Activated T-cell treated with anti-CD3 and anti-CD28 coated beads for 48 hours (primary cell): ENCODE measurements at places on chromosomes 2 and 18.

- no peak for DNase-seq
Measured at GRCh38 chr2:231854616-231855125, 68.4 kb downstream of the COPS7B start.

GRCh38 chr18:13216092-13216582 lies 2.4 kb upstream of the LDLRAD4 start:
- DNase-seq: peak; percentile 46

GRCh38 chr2:71060871-71061270 lies 7.6 kb upstream of the NAGK start:
- no peak for DNase-seq

- DNase-seq: no peak
Measured at GRCh38 chr2:195450552-195451113, 206.4 kb upstream of the SLC39A10 start.

GRCh38 chr2:97720746-97721145 lies 7.4 kb downstream of the ZAP70 start:
- no peak for DNase-seq

- no peak for DNase-seq
Measured at GRCh38 chr2:157866202-157866601, 9.9 kb downstream of the ACVR1 start.

DNA sequence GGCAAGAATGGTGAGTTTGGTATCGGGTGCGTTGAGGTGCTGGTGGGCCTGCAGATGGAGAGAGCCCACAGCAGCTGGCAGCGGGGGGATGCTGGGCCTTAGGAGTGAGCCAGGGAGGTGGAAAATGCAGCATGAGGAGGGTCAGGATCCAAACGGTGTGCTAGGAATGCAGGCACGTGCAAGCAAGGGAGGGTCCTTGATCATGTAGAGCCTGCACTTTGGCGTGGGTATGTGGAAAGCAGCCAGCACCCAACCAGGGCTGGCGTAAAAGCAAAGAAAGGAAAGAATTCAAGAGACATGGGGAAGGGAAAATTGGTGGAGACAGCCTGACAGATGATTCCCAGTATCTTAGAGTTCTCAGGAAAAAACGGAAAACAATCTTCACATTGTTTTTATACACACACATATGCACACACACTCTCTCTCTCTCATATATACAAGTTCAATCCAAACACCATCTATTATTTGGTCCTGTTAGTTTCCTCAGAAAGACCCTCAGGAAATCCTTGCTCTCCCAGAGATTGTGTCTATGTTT lies 46.3 kb downstream of the LTBP1 start:
- no peak for DNase-seq

GRCh38 chr2:181268174-181268867 lies 188.9 kb upstream of the ITGA4 start:
- DNase-seq: no peak

GRCh38 chr2:168256448-168256847 lies 9.1 kb upstream of the STK39 start:
- no peak for DNase-seq

- no peak for DNase-seq
Measured at GRCh38 chr2:112004253-112004645, 50.8 kb upstream of the TMEM87B start.

GRCh38 chr2:73870084-73870483 lies 22.7 kb upstream of the ACTG2 start:
- DNase-seq: no peak
